WERI-Rb-1 (cell line): ENCODE measurements at places on chromosomes 12 and 14.

DNA sequence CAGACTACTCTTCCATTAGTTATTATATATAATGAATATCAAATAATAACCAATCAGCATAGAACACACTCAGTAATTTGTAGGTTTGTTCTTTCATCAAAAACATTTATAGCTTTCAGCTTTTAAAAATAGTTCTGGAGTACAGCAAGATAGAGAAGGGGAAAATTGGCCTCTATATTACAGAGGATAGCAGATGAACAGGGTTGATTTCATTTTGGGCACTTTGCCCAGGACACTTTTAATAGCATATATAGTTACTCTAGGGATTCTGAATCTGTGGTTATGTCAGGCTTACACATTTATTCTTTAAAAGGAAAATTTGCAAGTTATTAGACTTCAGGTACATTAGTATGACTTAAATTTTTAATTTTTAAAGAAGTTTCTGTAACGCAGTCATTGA is 52.6 kb downstream of the IFT81 start:
- DNase-seq: no peak

- no peak for DNase-seq
These were observed 15.6 kb downstream of the TSPAN9 start for GRCh38 chr12:3092764-3093163.

DNA sequence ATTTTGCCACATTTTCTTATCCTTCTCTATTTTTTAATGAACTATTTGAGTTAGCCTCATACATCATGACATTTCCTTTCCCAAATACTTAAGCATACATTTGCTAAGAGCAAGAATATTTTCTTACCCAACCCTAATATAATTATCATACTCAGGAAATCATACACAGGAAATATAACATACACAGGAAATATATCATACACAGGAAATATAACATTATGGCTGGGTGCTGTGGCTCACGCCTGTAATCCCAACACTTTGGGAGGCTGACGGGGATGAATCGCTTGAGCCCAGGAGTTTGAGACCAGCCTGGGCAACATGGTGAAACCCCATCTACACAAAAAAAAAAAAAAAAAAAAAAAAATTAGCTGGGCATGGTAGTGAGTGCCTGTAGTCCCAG is 4.9 kb downstream of the NCKAP1L start:
- no peak for DNase-seq

DNA sequence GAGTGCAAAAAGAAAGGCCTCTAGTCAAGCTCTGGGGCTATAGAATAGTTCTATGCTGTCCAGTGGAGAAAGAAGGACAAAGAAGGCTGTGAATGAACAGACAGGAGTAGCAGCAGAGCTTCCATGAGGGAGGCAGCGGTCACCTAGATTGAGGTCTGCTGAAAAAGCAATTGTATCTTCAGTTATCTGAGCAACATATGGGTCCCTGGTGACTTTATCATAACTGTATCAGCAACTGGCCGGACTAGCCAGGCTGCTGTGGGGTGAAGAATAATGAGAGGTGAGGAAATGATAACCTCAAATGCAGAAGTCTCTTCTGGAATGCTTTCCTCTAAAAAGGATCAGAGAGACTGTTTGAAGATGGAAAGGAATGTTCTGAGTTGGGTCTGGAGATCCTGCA is 971.3 kb upstream of the TMEM132C start:
- DNase-seq: no peak

DNA sequence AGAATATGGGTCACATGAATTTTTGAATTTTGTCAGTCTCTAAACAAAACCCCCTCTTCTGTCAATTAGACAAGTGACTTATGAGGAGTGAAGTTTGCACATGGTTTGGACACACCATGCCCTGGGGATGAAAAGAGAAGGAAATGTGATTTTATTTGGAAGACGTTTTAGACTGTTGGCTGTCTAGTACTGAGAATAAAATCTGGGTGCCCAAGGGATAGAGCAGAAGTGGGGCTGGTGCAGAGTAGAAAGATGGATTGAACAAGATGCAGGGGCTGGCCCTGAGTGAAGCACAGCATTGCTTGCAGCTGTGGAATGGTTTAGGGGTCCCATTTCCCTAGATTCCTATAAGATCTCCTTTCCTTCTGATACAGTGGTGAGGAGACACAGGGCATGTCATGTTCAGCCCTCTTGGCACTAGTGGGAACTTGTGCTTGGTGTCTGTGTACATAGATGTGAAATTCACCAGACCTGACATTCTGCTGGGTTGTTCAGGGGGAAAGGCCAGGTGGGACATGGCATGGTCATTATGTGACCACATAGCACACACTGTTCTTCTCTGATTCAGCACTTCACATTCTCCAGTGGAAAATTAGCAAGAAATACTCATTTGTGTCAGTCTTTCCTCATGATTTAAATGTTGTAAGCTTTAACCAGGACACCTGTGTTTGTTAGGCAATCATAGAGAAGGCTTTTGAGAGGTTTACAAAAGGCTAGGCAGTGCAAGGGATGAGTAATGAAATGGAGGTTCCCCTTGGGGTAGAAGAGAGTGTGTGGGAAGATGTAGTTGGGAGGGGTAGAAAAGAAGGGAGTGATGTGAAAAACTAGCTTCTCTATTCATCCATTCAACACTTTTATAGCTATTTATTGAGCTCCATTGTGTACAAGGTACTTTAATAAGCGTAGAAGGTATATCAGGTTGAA is 202.3 kb upstream of the IGF1 start:
- DNase-seq: no peak

- DNase-seq: no peak
These were observed 2.2 kb downstream of the PLEKHG6 start for GRCh38 chr12:6312529-6313325.

DNA sequence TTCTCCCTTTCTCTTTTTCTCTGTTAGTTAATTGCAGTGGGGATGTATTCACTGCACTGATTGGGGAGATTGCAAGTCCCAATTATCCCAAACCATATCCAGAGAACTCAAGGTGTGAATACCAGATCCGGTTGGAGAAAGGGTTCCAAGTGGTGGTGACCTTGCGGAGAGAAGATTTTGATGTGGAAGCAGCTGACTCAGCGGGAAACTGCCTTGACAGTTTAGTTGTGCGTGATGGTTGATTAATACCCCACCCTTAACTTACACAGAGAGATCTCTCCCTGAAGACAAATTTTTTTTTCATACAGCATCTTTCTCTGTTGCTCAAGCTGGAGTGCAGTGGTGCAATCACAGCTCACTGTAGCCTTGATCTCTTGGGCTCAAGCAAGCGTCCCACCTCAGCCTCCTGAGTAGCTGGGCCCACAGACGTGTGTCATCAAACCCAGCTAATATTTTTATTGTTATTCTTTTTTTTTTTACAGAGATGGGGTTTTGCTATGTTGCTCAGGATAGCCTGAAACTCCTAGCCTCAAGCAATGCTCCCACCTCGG is 4.6 kb downstream of the C1S start:
- no peak for DNase-seq

DNA sequence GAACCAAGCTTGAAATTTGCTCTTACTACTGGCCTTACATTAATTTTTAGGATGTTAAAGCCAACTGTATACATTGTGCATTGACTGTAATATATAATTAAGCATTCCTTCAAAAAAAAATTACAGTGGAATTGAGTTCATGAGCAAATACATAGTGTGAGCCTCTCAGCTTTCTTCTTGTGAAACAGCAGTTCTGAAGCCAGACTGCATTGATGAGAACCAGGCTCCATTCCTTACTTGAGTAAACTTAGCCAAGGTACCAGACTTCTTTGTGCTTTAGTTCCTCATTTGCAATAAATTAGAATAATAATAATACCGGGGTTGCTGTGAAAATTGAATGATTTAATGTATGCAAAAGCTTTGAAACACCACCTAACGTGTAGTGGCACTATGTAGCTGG is 169.5 kb downstream of the ANO4 start:
- no peak for DNase-seq
